ENCODE measurements at places on chromosomes 4 and X.

- no peak for DNase-seq
Measured at GRCh38 chr4:103207673-103208072, 9.5 kb upstream of the CENPE start.

GRCh38 chr4:141130947-141131605 is 2.2 kb downstream of the RNF150 start:
- DNase-seq: no peak

- peak; percentile 89 for DNase-seq
Measured at GRCh38 chr4:156888762-156889161, 82.8 kb downstream of the PDGFC start.

GRCh38 chr4:20890761-20891160 is 190.5 kb downstream of the PACRGL start:
- DNase-seq: no peak

GRCh38 chr4:22091906-22092305 is 143.3 kb upstream of the KCNIP4 start:
- DNase-seq: no peak

- DNase-seq: peak; percentile 42
Measured at GRCh38 chr4:175421506-175421905, 390.6 kb downstream of the GPM6A start.

DNA sequence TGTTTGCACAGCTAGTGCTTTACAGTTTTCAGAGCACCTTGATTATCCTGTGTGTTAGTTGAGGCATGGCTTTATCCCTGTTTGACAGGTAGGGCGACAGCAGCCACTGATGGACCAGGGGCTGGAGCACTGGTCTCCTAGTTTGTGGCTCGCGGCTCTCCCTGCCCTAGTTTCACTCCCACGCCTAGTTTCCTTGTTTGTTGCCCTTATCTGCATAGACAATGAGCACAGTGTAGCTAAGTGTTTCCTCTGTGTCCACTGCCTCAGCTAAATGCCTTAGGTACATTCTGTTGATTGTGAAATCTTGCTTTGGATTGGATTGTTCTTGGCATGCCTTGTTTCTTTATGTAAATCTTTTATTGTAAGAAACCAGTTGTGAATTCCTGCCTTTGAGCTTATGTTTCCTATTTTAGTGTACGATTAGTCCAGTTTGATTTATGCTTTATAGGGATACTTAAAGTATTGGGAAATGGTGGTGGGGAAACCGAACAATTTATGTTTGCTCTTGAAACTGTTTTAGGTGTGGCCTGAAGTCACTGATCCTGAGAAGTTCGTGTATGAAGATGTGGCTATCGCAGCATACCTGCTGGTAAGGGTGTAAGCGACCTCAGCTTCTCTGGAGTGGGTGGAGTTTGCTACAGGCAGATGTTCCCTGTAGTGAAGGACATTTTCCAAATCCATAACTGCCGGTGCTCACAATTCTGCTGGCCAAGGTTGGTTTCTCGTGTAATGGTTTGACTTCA is 11.0 kb downstream of the TRMT44 start:
- DNase-seq: no peak

- DNase-seq: no peak
Measured at GRCh38 chr4:52483186-52483890, 175.8 kb downstream of the USP46 start.

DNA sequence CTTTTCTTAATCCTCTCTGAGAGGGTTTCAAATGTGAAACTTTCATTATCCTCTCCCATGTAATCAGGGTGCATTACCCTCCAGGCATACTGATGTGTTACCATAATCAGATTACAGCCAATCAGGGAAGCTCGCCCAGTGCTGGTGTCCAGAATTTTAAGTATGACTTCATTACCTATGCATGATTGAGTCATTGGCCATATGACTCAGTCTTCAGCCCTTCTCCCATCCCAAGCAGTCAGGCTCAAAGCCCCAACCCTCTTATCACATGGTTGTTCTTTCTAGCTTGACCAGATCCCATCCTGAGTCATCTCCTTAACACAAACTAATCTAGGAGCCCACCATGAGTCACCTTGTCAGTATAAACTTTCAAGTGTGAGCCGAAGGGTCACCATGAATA is 1668.1 kb upstream of the AGA start:
- DNase-seq: no peak

GRCh38 chr4:168631241-168632162 is 134.7 kb downstream of the PALLD start:
- peak; percentile 49 for DNase-seq

GRCh38 chrX:72634331-72634730 is 61.7 kb upstream of the HDAC8 start:
- DNase-seq: no peak

GRCh38 chr4:155759372-155760252 is 791 bp downstream of the GUCY1B1 start:
- DNase-seq: peak; percentile 8

- no peak for DNase-seq
Measured at GRCh38 chr4:129788486-129788885, 692.5 kb downstream of the C4orf33 start.

- DNase-seq: no peak
Measured at GRCh38 chrX:42432552-42432951, 345.4 kb downstream of the PPP1R2C start.

GRCh38 chrX:75061701-75062100 is 94.4 kb downstream of the ABCB7 start:
- DNase-seq: peak; percentile 1

- no peak for DNase-seq
Measured at GRCh38 chr4:175929932-175930331, 117.9 kb upstream of the GPM6A start.

- DNase-seq: no peak
Measured at GRCh38 chr4:107857741-107858140, 33.0 kb downstream of the SGMS2 start.

GRCh38 chr4:56786955-56787354 is 34.5 kb downstream of the SPINK2 start:
- peak; percentile 77 for DNase-seq
